Stimulated activated CD4-positive, alpha-beta T cell treated with anti-CD3 and anti-CD28 coated beads, Interleukin-12 subunit alpha, Interleukin-12 subunit beta, amount 100 ng/mL, for 48 hours (primary cell): ENCODE measurements at places on chromosomes 4 and X.

DNA sequence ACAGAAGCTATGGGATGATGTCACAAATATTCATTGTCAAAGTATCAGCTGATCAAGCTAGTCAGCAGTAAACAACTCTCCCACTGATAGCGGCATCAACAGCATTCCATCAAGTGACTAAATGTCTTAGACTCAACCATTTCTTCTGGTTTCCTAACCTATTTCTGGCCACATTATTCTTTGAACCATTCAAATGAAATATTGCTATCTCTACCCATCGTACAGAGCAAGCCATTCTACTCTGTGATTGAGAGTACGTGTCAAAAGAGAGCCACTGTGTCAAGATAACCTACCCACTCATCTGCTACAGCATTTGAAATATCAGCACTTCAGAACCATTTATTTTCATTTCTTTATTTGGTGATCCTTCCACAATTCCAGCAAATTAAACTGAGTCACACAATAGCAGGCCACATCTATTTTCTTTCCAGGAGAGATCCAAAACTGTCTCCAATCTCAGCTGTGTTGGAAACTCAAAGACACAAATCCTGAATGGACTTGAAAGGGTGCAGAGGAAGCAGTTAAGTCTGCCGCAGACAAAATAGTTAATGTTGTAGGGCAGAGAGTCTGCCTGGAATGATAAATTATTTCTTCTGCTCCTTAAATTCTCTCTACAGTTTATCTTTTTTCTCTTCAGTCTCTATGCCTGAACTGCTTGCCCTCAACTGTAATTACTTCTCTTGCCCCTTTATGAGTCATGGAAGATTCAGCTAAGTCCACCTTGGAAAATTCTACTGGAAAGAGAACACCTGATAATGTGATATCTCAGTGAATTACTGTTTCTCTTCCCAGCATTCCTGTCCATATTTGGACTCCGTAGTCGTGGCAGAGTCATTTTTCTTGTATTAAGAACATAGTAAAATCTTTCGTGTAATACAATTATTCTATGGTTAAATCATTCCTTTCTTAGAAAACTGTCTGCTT is 364.8 kb downstream of the PDGFC start:
- DNase-seq, result no peak

DNA sequence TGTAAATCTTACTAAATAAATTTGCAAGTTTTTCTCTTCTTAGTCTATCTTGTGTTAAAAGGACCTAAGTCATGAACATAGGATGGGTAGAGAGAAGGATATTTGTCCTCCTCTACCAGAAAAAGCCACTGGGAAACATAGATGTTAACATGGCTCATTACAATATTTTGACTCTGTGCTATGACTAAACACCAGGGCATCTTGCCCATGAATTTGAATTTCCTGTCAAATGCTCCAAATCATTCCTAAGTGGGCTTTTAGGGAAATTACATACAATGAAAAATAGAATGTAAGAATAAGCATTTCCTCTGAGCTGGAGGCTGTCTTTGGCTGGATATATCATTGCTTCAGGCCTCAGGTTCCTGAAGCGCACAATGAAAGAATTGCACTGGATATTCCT is 39.1 kb downstream of the ANOS1 start:
- no peak for DNase-seq

DNA sequence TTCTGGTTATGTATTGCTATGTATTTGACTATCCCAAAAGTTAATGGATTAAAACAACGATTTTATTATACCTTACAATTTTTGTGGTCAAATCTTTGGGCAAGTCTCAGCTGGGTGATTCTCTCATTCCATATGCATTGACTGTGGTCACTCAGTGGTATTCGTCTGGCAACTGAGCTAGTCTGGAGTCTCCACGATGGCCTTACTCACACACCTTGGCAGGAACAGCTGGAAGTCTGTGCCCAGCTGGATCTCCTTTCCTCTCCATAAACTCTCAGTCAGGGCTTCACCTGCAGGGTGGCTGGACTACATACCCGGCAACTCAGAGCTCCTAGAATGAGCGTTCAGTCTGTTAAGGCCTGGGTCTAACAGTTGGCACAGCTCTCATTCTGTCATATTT is 141.1 kb upstream of the WDFY3 start:
- DNase-seq, result no peak

DNA sequence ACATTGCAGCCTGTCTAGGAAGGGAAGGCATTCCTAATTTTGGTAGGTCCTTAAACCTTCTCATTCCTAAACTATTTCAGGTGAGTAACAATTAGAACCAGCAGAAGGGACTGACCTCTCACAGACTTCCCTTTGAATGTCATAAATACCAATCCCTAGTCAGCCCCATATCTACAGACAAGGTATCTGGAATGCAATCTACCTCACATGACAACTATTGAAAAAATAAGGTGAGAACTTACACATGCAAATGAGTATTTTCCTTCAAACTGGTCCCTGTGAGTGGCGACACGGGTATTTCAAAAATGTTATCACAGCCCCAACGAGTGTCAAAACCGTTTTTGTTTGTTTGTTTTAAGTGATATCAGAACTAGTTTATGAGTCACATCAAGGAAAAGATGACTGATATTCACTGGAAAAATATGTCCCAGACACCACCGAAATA is 102.4 kb upstream of the VCX2 start:
- no peak for DNase-seq

DNA sequence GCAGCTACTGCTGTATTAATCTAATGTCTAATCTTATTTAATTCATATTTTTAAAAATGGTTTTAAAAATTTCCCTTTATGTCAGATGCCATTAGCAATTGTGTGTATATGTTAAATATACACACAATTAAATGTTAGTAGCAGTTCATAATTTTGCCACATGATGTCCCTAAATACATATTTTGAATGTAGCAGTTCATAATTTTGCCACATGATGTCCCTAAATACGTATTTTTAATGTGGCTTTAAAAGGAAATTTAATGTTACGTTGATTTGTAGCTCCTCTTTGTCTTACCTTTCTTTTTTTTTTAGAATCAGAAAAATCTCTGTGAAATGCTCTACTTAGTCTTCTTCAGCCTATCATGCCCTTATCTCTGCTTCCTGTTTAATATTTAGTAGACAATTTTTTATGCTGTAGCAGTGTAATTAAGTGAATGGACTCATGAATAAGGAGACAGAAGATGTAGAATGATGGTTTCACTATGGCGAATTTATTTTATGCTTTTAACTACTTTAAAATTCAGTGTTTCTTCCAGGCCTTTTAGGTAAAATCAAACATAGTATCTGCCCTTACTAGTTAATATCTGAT is 26.1 kb downstream of the RBM46 start:
- no peak for DNase-seq

GRCh38 chrX:32847921-32848320 is 363.4 kb downstream of the DMD start:
- DNase-seq, result no peak

DNA sequence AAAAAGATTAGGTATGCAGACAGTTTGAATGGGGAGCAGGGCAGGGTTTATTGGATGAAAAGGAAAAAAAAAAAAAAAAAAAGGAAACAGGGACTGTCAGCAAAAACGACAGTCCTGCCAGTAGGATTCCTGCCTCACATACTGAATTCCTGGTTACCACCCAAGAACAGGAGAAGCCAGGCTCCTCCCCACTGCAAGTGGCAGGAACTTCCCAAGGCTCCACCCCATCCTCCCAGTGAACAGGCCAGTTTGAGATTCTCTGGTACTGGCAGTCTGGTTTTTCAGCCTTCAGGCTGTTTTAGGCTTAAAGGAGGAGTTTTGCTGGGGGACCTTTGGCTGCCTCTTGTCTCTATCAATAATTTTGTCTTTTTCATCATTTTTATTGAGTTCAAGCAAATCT is 360.0 kb upstream of the CXorf51A start:
- DNase-seq, result no peak
